Frontal cortex (tissue), 4 donors: ENCODE measurements at places on chromosomes 2 and 18. TPM values are rescaled to one million over a fixed set of nuclear protein-coding genes. Genes with fewer than 3 reads are reported as not detected.

DNA sequence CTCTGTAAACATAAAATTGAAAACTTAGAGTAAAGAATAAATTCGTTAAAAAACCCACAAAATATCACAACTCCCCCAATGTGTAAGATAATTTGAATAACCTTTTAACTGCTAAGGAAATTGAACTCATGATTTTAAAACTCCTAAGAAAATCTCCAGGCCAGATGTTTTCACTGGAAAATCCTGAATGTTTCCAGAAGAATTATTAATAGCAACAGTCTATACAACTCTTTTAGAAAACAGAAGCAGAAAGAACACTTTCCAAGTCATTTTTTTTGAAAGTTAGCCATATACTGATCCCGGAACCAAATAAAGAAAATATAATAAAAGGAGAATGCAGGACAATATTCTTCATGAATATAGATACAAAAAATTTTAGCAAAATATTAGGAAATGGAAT, 165.6 kb downstream of the ACOXL start:
- no peak for DNase-seq

- DNase-seq: no peak
Observed at GRCh38 chr2:96773922-96774321, 13.2 kb downstream of the CNNM4 start.

GRCh38 chr18:9418047-9418690, 57.1 kb upstream of the RALBP1 start:
- no peak for DNase-seq

- DNase-seq: no peak
Observed at GRCh38 chr18:9516437-9517064, 41.2 kb downstream of the RALBP1 start.

- DNase-seq: no peak
Observed at GRCh38 chr2:118607641-118608040, 239.8 kb downstream of the EN1 start.

DNA sequence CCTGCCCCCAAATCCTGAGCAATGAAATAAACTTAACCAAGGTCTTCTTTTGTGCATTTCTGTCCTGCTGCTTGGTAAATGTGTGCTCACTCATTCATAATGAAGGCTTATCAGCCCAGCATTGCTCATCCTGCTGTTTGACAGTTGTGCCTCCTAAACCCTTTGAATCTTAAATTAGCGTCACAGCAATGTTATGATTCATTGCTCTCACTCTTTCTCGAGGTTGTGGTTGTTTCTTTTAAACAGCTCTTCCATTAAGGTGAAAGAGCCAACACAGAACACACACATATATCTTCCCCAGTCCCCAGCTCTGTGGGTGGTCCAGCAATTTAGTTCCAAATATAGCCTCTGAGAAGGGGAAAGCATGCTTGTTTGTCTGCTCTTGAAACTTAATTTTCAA, 84.0 kb downstream of the EVA1A start:
- DNase-seq: no peak

GRCh38 chr2:215697003-215697402, 261.1 kb upstream of the FN1 start:
- DNase-seq: no peak

- DNase-seq: no peak
Observed at GRCh38 chr2:48328159-48328809, 201.7 kb upstream of the STON1 start.

NR4A2 gene
- total RNA-seq: 15.1 TPM
